ENCODE measurements at places on chromosomes 13 and 19.

GRCh38 chr13:35530581-35530980 is 54.1 kb upstream of the MAB21L1 start:
- DNase-seq, result no peak

GRCh38 chr13:33728271-33729037 is 89.5 kb upstream of the RFC3 start:
- DNase-seq, result no peak

GRCh38 chr19:38089440-38089839 is 134.6 kb downstream of the DPF1 start:
- no peak for DNase-seq

DNA sequence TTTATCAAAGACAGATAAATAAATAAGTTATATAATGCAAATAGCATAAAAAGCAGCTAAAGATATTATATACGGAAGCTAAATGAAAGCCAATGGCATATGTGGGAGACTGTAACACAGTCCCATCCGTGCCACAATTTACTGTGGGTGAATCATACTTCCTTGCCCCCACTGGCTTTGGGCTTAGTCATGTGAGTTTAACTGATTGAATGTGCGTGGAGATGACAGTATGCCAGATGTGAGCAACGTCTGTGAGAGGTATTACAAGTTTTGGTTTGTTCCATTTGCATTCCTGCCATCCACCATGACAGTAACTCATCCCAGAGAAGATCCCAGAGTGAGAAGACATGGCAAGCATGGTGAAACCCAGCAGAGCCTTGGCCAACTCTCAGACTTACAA is 340.0 kb downstream of the SUCLA2 start:
- no peak for DNase-seq

DNA sequence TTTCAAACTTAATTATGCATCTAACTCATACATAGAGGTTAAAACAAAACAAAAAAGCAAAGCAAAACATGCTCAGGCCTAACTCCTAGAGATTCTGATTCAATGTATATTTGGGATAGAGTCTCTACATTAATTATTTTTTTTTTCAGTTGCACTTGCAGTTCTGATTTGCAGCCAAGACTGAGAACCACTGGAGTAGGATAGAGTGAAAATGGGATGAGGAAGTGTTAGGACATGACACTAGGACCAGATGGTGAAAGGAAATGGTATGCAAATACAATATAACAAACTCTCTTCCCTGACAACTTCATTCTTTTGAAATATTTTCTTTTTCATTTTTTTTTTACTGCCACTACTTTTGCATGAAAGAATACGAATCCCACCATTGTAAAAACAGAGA is 1.8 kb downstream of the CCDC122 start:
- DNase-seq, result no peak

DNA sequence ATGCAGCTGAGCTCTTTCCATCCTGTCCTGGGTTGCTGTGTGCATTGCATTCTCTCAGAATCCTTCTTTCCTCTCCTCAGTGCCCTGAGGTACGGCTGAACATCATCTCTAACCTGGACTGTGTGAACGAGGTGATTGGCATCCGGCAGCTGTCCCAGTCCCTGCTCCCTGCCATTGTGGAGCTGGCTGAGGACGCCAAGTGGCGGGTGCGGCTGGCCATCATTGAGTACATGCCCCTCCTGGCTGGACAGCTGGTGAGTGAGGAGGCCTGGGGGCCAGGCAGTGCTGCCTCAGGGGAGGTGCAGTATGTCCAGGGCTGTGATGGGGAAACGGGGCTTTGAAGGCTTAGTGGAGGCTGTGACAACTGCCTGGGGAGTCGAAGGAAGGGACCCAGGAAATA is 29.8 kb downstream of the PPP2R1A start:
- no peak for DNase-seq

DNA sequence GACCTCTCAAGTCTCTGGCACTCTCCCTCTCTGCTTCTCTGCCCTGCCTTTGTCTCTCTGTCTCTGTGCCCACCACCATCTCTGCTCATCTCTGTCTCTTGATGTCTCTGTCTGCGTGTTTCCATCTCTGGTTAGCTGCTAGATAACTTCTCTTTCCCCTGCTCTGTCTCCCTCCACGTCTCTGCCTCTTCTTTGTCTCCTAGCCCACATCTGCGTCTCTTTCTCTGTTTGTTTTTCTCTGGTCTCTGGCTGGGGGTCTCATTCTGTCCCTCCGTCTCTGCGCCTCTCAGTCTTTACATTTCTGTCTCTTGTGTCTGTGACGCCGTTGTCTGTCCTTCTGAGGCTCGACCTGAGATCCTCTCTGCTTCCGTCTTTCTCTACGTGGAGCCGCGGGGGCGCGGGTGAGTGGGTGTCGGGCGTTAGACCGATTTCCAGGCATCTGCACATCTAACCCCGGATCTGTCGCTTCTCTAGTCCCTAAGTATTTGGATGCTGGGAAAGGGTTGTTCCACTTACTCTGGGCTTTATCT is 386 bp downstream of the GIPR start:
- DNase-seq, result peak; percentile 57

DNA sequence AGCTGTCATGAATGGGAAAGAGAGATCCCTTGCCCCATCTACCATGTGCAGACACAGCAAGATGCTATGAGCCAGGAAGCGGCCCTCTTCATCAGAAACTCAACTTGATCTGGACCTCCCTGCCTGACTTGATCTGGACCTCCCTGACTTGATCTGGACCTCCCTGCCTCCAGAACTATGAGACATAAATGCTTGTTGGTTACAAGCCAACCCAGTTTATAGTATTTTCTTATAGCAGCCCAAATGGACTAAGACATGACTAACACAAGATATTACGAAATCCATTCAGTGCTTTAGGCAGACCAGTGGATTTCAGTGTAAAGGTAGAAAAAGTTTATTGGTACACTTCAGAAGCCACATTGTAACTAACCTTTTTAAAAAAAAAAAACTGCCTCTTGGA is 15.6 kb downstream of the PCID2 start:
- DNase-seq, result no peak

- DNase-seq, result no peak
Measured at GRCh38 chr19:39321117-39321831, 611 bp upstream of the LRFN1 start.

DNA sequence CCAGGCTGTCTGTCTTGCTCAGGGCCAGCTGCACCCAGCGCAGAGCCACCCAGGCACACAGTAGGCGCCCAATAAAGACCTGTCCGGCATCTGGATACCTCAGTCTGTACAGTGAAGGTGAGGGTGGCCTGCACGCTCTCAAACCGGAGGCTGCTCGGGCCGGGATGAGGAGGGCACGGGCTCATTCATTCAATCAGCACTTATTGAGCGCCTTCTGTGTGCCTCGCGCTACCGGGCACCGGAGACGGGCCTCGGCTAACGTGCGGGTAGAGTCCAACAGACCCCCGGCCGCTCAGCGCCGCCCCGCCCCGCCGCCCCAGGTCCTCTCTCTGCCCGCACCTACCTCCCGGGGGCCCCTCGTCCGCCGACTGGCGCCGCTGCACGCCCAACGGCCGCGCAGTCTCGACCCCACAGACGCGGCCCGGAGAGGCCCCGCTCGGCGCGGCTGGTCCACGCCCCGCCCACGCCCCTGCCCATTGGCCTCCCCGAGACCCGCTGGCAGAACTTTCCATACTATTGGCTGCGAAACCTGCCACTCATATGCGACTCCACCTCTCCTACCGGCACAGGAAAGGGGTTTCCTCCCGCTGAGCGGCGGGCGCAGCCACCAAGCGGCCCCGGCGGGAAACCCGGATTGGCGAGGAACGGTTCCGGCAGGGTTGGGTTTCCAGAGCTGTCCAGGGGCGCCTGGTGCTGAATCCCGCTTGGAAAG is at the start of gene SLC39A3:
SLC39A3 (minus strand) TSS at position 416 of the 712 bp plus-strand sequence. CDS start 2,760 bp downstream, outside the sequence.
- peak; percentile 99 for DNase-seq

DNA sequence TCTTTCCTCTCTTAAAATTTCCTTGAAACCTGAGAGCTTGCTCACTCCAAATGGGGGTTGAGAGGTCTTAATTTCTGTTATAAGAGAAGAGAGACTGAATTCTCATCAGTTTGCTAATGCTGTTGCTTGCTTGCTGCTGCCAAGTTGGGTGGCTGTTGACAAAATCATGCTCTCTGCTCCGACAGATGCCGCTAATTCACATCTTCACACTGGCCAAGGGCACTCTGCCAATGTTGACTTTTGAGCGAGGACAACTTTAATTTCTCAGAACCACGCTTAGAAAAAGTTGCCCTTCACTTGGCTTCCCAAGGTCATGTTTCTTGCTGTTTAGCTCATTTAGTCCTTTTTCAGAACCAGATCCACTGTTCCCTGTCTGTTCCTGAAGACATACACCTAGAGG is 402.9 kb downstream of the HS6ST3 start:
- no peak for DNase-seq

GRCh38 chr19:23855676-23856075 is 59.0 kb upstream of the ZNF726 start:
- DNase-seq, result no peak

DNA sequence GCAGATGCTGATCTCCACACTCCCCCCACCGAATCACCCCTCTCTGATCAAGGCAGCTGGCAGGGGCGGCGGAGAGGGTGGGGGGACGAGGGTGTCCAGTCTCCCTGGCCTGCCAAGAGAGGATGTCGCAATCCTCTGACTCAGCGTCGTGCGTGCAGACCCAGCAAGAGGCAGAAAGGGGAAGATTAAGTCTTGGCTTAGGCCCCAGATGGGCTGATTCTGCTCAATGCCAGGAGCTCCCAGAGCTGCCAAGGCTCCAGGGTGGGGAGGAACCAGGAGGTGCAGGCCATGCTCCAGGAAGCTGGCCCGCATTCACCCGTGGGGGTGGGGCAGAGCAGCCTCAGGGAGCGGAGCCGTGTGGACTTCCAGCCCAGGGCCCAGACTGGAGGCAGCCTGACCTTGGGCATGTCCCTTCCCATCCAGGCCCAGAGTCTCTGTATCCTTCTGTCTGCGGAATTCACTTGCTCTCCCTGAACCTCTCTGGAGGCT is 6.6 kb upstream of the BCL3 start:
- DNase-seq, result no peak

- DNase-seq, result no peak
Measured at GRCh38 chr13:105545811-105546210, 989.7 kb downstream of the EFNB2 start.

GRCh38 chr13:106610486-106610885 is 42.5 kb upstream of the ARGLU1 start:
- no peak for DNase-seq

GRCh38 chr13:30971575-30971974 is 39.1 kb downstream of the TEX26 start:
- DNase-seq, result no peak

GRCh38 chr13:90302107-90302506 is 1045.4 kb upstream of the MIR17HG start:
- no peak for DNase-seq

- DNase-seq, result no peak
Measured at GRCh38 chr19:4234142-4234861, 5.0 kb downstream of the EBI3 start.

GRCh38 chr13:84777316-84777715 is 895.0 kb upstream of the SLITRK1 start:
- no peak for DNase-seq

- no peak for DNase-seq
Measured at GRCh38 chr13:95221971-95222732, 79.1 kb downstream of the ABCC4 start.

DNA sequence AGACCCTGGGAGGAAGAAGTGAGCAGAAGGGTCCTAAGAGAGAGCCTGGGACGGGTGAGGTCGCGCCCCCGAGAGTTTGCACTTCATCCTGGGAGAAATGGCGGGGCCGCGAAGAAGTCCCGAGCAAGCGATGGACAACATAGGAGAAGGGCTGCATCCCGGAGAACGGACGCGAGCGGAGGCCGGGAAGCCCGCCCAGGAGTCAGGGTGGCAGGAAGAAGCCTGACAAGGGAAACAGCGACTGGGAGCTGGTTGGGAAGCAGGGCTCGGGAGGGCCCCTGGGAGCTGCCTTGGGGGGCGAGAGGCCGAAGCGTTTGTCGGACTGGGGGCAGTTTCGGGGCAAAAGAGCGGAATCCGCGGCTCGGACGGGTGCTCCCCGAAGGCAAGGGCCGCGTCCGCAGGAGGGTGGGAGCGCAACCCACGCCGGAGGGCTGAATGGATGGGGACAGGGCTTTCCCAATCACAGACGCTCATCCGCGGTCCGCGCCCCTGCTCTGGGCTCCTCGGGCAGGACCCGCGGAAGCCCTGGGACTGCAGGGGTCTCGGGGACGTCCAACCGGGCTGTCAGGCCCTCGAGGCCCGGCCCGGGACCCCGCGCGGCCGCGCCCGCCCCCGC is 469 bp downstream of the ABHD17A start:
- DNase-seq, result no peak

DNA sequence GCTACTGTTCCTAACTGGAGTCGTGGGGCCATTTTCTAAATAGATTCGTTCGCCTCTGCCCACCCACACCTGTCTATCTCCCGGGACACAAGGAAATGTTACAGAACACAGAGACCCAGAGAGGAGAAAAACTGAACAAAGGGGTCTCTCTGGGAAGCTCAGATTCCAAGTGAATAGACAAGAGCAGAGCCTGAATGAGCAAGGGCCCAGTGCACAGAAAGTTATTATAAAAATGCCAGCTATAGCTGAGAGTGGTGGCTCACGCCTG is 27.2 kb upstream of the FEM1A start:
- no peak for DNase-seq

GRCh38 chr13:94313321-94313910 is 166.1 kb downstream of the DCT start:
- no peak for DNase-seq

DNA sequence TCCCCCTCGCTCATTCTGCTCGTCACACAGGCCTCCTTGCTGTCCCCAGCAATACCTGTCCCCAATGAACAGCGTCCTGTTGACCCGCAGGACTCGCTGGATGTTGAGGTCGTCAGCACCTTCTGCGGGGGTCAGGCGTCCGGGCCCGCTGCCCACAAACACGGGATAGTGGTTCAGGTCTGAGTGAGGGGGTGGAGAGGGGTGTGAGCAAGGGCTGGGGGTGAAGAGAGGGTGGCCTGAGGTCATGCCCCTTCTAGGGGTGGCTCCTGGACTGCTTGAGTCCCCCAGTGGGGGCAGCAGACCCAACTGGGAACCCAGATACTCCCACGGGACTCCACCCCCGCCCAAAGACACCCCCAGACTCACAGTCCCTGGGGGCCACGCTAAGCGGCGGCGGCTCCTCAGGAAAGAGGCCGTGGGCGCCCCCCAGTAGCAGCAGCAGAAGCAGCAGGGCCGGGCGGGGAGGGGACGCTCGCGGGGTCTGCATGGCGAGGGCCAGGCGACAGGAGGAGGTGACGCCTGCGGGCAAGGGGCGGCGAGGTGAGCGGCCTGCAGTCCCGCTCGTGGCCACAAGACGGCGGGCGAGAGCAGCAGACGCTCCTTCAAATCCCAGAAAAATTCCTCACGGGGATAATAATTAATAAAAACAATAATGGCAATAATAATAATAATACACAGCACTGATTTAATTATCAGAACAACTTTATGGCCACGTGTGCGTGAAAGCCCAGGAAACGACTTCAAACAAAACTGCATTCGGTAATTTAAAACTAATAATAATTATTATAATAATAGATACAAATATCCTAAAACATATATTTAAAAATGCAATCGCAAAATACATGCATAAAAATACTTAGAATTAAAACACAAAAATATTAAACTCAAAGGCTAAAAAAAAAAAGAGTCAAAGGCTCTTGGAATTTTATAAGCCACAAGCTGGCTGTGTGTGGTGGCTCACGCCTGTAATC is 1.2 kb downstream of the SEMA6B start:
- DNase-seq, result peak; percentile 47
